ENCODE measurements at places on chromosomes 6 and 20.

DNA sequence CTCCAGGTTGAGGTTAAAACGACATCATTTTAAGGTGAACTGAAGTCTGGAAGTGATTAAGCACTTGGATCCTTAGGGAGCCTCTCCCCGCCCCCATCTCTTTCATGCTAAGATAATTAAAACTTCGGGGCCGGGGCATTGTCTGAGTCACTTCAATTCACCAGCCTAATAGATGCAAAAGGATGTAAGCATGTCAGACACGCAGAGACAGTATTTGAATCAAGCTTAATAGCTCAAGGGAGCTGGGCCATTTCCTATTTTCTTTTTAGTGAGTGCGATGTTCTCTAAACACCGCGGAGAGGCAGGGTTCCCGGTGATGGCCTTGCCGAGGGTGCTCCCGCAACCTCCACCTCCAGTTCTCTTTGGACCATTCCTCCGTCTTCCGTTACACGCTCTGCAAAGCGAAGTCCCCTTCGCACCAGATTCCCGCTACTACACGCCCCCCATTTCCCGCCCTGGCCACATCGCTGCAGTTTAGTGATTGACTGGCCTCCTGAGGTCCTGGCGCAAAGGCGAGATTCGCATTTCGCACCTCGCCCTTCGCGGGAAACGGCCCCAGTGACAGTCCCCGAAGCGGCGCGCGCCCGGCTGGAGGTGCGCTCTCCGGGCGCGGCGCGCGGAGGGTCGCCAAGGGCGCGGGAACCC is 516 bp upstream of the IRF4 start:
- H3K27me3 ChIP-seq = peaks cover 8% of the 10 kb centered on the region
- H3K27ac ChIP-seq = no peak overlapping the region
- DNase-seq = no peak
- no peaks in the 10 kb centered on the region for H3K36me3 ChIP-seq
- no peak overlapping the region for H3K4me3 ChIP-seq

- H3K4me3 ChIP-seq = no peak overlapping the region
- H3K4me1 ChIP-seq = no peaks in the 10 kb centered on the region
- H3K36me3 ChIP-seq = no peaks in the 10 kb centered on the region
These were observed 24.5 kb downstream of the CST8 start for GRCh38 chr20:23515250-23515939.

DNA sequence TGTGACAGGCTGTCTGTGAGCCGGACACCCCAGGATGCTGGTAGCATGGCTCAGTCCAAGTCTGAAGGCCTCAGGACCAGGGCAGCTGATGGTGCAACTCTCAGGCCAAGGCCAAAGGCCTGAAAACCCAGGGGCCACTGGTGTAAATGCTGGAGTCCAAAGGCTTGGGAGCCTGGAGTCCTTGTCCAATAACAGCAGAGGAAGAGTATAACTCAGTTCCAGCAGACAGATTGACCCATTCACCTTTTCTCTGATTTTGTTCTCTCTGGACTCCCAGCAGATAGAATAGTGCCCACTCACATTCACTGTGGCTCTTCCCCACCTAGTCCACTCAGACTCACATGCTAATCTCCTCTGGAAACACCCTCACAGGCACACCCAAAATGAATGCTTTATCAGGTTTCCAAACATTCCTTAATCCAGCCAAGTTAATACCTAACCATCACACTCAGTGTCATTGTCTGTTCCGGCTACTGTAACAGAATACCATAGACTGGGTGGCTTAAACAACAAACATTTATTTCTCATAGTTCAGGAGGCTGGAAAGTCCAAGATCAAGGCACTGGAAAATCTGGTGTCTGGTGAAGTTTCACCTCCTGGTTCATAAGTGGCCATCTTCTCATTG is 5.0 kb upstream of the TRAF3IP2 start:
- H3K4me1 ChIP-seq = no peaks in the 10 kb centered on the region
- no peak overlapping the region for H3K4me3 ChIP-seq
- no peak for DNase-seq
- H3K27ac ChIP-seq = no peak overlapping the region

DNA sequence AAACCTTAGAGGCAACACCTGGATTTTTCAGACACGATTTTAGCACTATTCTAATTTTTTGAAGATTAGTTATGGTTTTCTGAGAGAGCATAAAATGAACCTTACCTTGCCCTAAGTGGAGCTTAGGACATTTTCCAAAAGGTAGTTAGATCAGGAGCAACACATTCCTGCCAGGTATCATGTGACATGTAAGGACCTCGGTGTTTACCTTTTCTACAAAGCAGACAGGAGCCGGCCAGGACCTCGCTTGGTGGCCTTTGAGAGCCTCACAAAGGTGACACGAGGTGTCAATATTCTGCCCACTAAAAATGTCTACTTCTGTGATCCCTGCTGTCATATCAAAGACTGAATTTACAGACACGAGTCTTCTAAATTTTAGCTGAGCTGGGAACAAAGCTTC is 174.9 kb downstream of the SMOC2 start:
- no peaks in the 10 kb centered on the region for H3K4me1 ChIP-seq
- no peak overlapping the region for H3K27ac ChIP-seq
- H3K4me3 ChIP-seq = no peak overlapping the region

DNA sequence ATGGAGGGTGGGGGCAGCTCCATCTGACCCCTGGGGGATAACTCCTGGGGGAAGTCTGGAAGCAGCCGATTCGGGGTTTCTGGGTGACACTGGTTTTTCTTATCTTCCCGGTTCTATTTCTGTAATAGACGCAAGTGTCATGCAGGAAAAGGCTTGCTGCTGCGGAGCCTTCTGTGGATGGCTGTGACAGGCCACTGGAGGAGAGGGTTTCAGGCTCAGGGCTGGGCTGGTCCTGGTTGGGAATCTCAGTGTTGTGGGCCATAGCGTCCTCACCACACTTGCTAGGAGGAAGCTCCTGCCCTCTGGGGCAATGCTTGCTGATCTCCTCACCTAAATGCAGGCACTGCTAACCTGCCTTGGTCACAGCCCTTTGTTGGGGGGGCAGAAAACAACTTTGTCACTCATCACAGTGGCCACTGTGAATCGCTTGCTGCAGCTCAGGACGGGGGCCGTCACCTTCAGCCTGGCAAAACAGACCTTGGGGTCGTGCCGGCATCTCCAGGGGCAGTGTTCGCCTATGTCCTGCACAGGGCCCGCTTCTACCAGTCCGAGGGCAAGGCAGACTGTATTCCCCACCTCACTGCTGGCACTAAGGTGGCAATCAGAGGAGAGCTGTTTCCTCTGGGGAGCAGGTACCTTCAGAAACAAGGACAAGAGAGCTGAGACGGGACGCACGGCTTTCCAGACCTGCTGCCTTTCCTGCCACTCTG is 4.4 kb upstream of the TUBB1 start:
- no peaks in the 10 kb centered on the region for H3K27me3 ChIP-seq
- H3K4me3 ChIP-seq = no peak overlapping the region
- H3K4me1 ChIP-seq = no peaks in the 10 kb centered on the region
- no peak for DNase-seq
- no peaks in the 10 kb centered on the region for H3K36me3 ChIP-seq

- no peaks in the 10 kb centered on the region for H3K36me3 ChIP-seq
- DNase-seq = no peak
- no peak overlapping the region for H3K4me3 ChIP-seq
These were observed 32.6 kb upstream of the SERPINB9 start for GRCh38 chr6:2935566-2936291.

GRCh38 chr20:44024820-44025580 is 110.3 kb downstream of the TOX2 start:
- no peaks in the 10 kb centered on the region for H3K4me1 ChIP-seq
- no peak for DNase-seq
- no peaks in the 10 kb centered on the region for H3K36me3 ChIP-seq
- no peaks in the 10 kb centered on the region for H3K27me3 ChIP-seq
- no peak overlapping the region for H3K4me3 ChIP-seq
- H3K27ac ChIP-seq = no peak overlapping the region

DNA sequence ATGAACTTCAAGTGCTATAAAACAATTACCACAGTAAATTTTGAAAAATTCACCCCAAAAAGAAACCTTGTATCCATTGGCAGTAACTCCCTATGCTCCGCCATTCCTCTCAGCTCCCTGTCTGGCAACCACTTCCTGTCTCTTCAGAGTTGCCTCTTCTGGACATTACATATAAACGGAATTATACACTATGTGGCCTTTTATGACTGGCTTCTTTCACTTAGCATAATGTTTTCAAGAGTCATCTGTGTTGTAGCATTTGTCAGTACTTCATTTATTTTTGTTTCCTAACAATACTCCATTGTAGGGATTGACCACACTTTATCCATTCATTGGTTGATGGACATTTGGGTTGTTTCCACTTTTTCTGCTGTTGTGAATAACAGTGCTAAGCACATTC is 50.1 kb downstream of the CEP43 start:
- H3K36me3 ChIP-seq = no peaks in the 10 kb centered on the region
- no peak overlapping the region for H3K27ac ChIP-seq
- H3K4me3 ChIP-seq = no peak overlapping the region
- H3K27me3 ChIP-seq = no peaks in the 10 kb centered on the region
- DNase-seq = no peak

GRCh38 chr6:51387907-51388306 is 569.2 kb downstream of the TFAP2B start:
- H3K27me3 ChIP-seq = no peaks in the 10 kb centered on the region
- no peaks in the 10 kb centered on the region for H3K36me3 ChIP-seq
- no peak overlapping the region for H3K27ac ChIP-seq
- H3K4me3 ChIP-seq = no peak overlapping the region
- no peak for DNase-seq
- no peaks in the 10 kb centered on the region for H3K4me1 ChIP-seq

- no peak overlapping the region for H3K27ac ChIP-seq
- H3K36me3 ChIP-seq = no peaks in the 10 kb centered on the region
- H3K27me3 ChIP-seq = no peaks in the 10 kb centered on the region
- H3K4me3 ChIP-seq = no peak overlapping the region
- DNase-seq = no peak
- H3K4me1 ChIP-seq = no peaks in the 10 kb centered on the region
These were observed 13.5 kb upstream of the MAFB start for GRCh38 chr20:40702504-40702903.

DNA sequence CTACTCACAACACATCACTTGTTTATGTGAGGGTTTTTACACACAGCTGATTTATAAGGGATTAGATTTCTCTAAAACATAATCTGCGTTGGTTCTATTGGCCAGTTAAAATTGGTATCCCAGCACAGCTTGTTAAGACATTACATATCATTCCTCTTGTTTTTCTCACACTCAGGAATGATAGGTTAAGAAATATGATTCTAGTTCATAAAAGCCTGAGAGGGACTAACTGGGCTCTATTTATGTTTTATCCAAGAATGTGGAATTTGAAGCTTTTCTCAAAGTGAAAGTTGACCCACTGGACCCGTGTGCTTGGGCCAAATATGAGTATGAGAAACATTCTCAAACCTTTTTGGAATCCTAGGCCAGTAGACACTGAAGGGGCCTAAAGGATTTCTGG is 117.3 kb downstream of the TMEM170B start:
- DNase-seq = no peak
- no peaks in the 10 kb centered on the region for H3K4me1 ChIP-seq
- H3K36me3 ChIP-seq = no peaks in the 10 kb centered on the region
- no peak overlapping the region for H3K27ac ChIP-seq
- no peaks in the 10 kb centered on the region for H3K27me3 ChIP-seq

GRCh38 chr20:24163506-24163905 is 174.9 kb upstream of the GGTLC1 start:
- H3K4me3 ChIP-seq = no peak overlapping the region
- H3K36me3 ChIP-seq = no peaks in the 10 kb centered on the region
- H3K4me1 ChIP-seq = peaks cover 10% of the 10 kb centered on the region
- DNase-seq = no peak
- peak overlapping the region; percentile 74 for H3K27ac ChIP-seq

DNA sequence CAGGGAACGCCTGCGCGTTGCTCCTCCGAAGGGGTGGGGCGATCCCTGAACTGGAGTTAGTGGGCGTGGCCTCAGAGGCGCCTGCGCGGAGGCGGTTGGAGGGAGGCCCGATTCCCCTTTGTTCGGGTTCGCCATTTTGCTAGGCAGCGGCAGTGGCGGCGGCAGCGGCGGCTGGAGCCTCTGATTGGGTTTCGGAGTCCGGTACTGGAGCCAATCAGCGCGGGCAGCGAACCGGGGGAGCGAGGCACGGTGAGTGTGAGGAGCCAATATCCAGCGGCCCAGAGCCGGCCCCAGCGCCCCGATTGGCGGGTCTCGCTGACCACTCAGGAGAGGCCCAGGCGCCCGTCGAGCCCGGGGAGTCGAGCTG is at the start of gene NFYA:
NFYA (plus strand) TSS at position 139 of the 367 bp plus-strand sequence. CDS start 6,116 bp downstream, outside the sequence.
- H3K27ac ChIP-seq = peak within 1 kb of the TSS; percentile 97
- DNase-seq = no peak

GRCh38 chr20:1700990-1701389 is 43.4 kb upstream of the SIRPG start:
- DNase-seq = no peak
- H3K27me3 ChIP-seq = no peaks in the 10 kb centered on the region
- H3K36me3 ChIP-seq = no peaks in the 10 kb centered on the region
- no peak overlapping the region for H3K27ac ChIP-seq

- no peaks in the 10 kb centered on the region for H3K36me3 ChIP-seq
- no peak overlapping the region for H3K4me3 ChIP-seq
- no peaks in the 10 kb centered on the region for H3K27me3 ChIP-seq
These were observed 24.7 kb downstream of the PTPRK start for GRCh38 chr6:128495536-128496333.

- peaks cover 7% of the 10 kb centered on the region for H3K4me1 ChIP-seq
- H3K27ac ChIP-seq = no peak overlapping the region
- H3K4me3 ChIP-seq = no peak overlapping the region
- no peak for DNase-seq
- no peaks in the 10 kb centered on the region for H3K27me3 ChIP-seq
These were observed 3.4 kb downstream of the NAPB start for GRCh38 chr20:23417861-23418260.

DNA sequence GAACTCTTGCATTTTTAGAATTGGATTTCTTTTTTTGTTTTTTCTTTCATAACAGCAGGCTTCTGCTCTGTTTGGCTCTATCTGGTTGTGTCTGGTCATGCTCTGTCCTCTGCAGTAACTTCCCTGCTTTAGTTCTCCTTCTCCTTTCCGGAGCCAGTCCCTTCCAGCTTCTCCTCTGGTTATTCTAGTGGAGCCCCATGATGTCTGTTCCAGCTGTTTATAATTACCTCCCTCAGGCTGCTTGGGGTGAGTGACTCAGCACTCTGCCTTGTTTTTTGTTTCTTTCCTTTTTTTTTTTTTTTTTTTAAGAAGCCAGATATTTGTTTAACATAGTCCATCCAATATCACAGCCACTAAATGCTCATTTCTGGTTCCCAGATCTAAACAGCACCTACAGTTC is 409.6 kb downstream of the MAFB start:
- DNase-seq = peak; percentile 33
- H3K4me3 ChIP-seq = no peak overlapping the region
- no peaks in the 10 kb centered on the region for H3K27me3 ChIP-seq
- no peaks in the 10 kb centered on the region for H3K36me3 ChIP-seq
- peak overlapping the region; percentile 75 for H3K27ac ChIP-seq

DNA sequence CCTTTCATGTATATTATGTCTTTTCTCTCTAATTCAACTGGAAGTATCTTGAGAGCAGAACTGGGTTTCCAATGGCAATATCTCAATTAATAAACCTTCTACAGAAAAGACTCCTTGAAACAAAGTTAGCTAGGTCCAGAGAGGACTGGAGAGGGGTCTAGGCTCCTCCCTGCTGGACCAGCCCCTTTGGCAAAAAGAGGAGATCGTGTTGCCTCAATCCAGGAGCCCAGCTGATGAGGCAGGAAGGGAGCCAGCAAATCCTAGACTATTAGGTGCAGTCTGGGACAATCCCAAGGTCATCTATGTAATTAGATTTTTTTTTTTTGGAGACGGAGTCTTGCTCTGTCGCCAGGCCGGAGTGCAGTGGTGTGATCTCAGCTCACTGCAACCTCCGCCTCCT is 21.9 kb downstream of the BCL2L1 start:
- H3K4me3 ChIP-seq = no peak overlapping the region
- H3K36me3 ChIP-seq = no peaks in the 10 kb centered on the region
- H3K4me1 ChIP-seq = peaks cover 4% of the 10 kb centered on the region
- no peak for DNase-seq
- no peaks in the 10 kb centered on the region for H3K27me3 ChIP-seq
